ENCODE measurements at places on chromosomes 5 and 9.

DNA sequence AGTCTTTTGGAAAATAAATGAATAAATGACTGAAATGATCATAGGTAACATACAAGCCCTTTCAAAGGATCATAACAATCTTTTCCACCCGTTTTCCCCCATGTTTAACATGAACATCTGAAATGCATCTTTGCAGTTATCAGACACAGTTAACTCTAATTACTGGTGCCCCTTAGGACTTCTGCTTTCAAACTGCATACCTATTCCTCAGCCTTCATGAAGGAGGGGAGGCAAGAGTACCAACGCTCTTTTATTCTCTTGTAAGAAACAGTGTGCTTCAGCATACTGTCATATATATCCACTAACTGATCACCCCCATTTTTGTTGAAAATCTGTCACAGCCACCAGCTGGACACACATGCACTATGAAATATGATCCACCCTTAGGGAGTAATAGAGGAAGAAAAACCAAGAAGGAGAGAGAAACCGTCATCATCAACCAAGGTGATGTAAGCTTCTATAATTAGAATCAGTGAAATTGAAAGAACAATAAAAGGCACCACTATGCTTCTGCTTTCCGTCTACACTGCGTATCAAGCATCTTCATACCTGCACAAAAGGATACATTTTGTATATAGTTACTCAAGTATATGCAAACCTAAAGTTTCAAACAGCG, 98.7 kb downstream of the RAPGEF6 start:
- peak; percentile 20 for DNase-seq

DNA sequence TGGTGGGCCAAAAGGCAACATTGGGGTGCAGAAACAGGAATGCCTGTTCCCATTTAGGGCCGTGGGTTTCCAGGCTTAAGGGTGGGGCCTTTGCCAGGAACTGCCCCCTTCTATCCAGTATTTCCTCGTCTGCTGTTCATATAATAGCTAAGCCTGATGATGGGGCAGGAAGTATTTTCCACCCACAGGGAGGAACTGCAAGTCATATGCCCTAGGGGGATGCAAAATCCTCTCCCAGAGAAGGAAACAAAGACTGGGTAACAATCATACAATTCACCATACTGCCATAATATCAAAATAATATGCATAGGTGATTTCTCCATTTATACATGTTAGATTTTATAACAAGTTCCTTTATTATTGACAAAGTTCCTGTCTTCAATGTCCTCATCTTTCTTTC, 20.5 kb upstream of the RPS23 start:
- peak; percentile 21 for DNase-seq

GRCh38 chr9:107919263-107919662, 429.7 kb upstream of the KLF4 start:
- DNase-seq, result no peak

GRCh38 chr9:72151104-72151503, 1.9 kb downstream of the GDA start:
- DNase-seq, result no peak

GRCh38 chr5:3905521-3905920, 309.9 kb downstream of the IRX1 start:
- no peak for DNase-seq

- DNase-seq, result no peak
Observed at GRCh38 chr5:138943599-138944173, 68.6 kb upstream of the LRRTM2 start.

Measured in suppressor macrophage (primary cell).